Esophagus muscularis mucosa (tissue), 4 donors: ENCODE measurements at places on chromosomes 13 and 19. TPM values are rescaled to one million over a fixed set of nuclear protein-coding genes. Genes with fewer than 3 reads are reported as not detected.

- H3K4me1 ChIP-seq = no peaks in the 10 kb centered on the region
- H3K4me3 ChIP-seq = no peak overlapping the region
- no peaks in the 10 kb centered on the region for H3K27me3 ChIP-seq
- no peak for DNase-seq
These were observed 20.6 kb downstream of the PBX4 start for GRCh38 chr19:19597809-19598306.

- no peak overlapping the region for H3K4me3 ChIP-seq
- H3K36me3 ChIP-seq = no peaks in the 10 kb centered on the region
- no peak overlapping the region for H3K27ac ChIP-seq
- H3K4me1 ChIP-seq = no peaks in the 10 kb centered on the region
- DNase-seq = no peak
- no peaks in the 10 kb centered on the region for H3K27me3 ChIP-seq
These were observed 9.0 kb upstream of the ATXN8OS start for GRCh38 chr13:70098669-70099068.

KIR2DL3 gene
- not detected for total RNA-seq

PSG1 gene
- 0.29 TPM for total RNA-seq

ONECUT3 gene
- not detected for total RNA-seq

ECSIT gene
- 97.5 TPM for total RNA-seq
